ENCODE measurements at places on chromosomes 2 and 18.

- DNase-seq, result no peak
These were observed 7.6 kb upstream of the TMEM185B start for GRCh38 chr2:120230515-120231471.

- DNase-seq, result no peak
These were observed 170.3 kb upstream of the VRK2 start for GRCh38 chr2:57876313-57876712.

DNA sequence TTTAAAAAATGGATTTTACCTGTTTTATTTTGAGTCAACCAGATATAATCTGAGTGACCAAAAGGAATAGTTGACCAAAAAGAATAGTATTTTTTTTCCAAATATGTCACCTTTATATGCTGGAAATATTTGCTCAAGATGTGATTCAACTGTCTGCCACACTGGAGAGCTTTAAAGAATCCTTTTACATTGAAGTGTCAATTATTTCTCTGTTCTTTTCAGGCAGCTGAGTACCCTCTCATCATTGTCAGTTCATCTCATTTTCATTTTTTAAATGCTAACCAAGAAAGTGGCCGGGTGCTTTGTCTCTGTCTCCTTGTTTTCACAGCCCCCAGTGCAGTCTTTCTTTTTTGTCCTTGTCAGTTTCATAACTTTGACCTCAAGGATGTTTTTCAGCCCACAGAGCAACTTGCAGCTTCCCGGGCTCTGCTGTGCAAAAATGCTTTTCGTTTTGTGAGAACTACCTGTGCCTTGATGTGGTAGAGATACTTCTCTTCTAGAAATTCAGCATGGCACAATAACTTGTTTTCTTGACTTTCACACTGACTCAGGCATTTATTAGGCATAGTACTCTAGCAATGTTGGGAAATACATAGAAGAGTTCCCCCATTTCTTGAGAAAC lies 23.4 kb upstream of the CERS6 start:
- DNase-seq, result no peak

DNA sequence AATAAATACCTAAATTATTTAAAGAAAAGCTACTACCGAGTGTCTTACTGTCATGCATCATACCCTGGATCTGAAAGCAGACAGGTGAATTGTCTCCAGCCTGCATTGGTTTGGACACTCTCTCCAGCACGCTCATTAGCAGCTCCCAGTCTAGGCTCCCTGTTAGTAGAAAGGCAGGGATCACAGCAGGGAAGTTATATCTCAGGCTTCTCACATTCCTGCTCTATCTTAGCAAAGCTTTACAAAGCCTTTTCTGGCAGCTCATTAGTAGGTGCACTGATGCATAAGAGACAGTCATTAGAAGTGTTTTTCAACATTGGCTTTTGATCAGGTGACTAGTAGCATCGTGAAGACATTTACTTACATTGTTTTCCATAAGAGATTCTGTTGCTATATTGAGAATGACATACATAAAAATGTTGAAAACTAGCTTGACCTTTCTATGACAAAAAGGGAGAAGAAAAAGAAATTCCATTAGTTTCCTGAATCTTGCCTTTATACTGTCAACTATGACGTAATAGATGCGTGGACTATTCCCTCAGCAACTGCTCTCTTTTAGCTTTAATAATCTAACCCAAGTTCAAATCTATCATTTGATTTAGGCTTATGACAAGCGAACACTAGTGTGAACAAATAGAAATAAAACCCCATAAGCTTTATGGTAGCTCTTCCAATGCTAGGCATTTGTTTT lies 408.7 kb upstream of the KCNH7 start:
- DNase-seq, result no peak

GRCh38 chr2:179165356-179166000 lies 99.2 kb downstream of the SESTD1 start:
- DNase-seq, result no peak
